Activated naive CD8-positive, alpha-beta T cell treated with anti-CD3 and anti-CD28 coated beads for 36 hours (primary cell): ENCODE measurements at places on chromosomes 12 and 14.

GRCh38 chr12:15882118-15882971 lies at the start of gene STRAP:
Gene STRAP, plus strand, starts transcription at chr12:15882387. Its CDS starts 321 bp downstream, at chr12:15882708.
- DNase-seq: peak; percentile 95
- peaks cover 40% of the 10 kb centered on the region for H3K4me1 ChIP-seq
- peaks cover 3% of the 10 kb centered on the region for H3K27me3 ChIP-seq
- H3K27ac ChIP-seq: peak within 1 kb of the TSS; percentile 98

- no peaks in the 10 kb centered on the region for H3K36me3 ChIP-seq
- no peaks in the 10 kb centered on the region for H3K27me3 ChIP-seq
- H3K4me3 ChIP-seq: no peak overlapping the region
- DNase-seq: no peak
- no peaks in the 10 kb centered on the region for H3K4me1 ChIP-seq
- no peak overlapping the region for H3K27ac ChIP-seq
These were observed 13.3 kb upstream of the TMCC3 start for GRCh38 chr12:94663702-94664101.

- H3K36me3 ChIP-seq: peaks cover 33% of the 10 kb centered on the region
- no peak overlapping the region for H3K27ac ChIP-seq
- DNase-seq: no peak
- no peaks in the 10 kb centered on the region for H3K27me3 ChIP-seq
- H3K4me3 ChIP-seq: no peak overlapping the region
- H3K4me1 ChIP-seq: peaks cover 45% of the 10 kb centered on the region
These were observed 105.7 kb upstream of the PLEKHG7 start for GRCh38 chr12:92597118-92597517.

DNA sequence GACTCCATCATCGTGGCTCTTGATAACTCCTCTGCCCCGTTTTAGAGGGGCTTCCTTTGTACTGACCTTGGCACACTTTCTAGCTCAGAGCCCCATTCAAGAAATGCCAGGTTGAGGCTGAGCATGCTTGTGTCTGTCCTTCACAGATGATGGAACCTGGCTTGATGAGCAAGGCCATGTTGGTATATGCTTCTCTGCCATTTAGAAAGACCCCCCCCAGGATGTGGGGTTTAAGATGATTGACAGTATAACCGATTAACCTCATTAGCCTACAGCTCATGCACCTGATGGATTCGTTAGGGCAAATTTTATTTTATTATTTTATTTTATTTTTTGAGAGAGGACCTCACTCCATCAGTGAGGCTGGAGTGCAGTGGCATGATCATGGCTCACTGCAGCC lies 21.0 kb downstream of the BATF start:
- peak overlapping the region; percentile 61 for H3K4me3 ChIP-seq
- peak overlapping the region; percentile 98 for H3K27ac ChIP-seq
- H3K4me1 ChIP-seq: peaks cover 58% of the 10 kb centered on the region
- peaks cover 43% of the 10 kb centered on the region for H3K36me3 ChIP-seq

- H3K4me3 ChIP-seq: no peak overlapping the region
- no peaks in the 10 kb centered on the region for H3K4me1 ChIP-seq
- DNase-seq: no peak
- no peaks in the 10 kb centered on the region for H3K27me3 ChIP-seq
These were observed 15.4 kb upstream of the TMEM120B start for GRCh38 chr12:121697093-121697698.

- H3K4me1 ChIP-seq: peaks cover 20% of the 10 kb centered on the region
- H3K36me3 ChIP-seq: peaks cover 2% of the 10 kb centered on the region
- peak overlapping the region; percentile 79 for H3K4me3 ChIP-seq
- H3K27me3 ChIP-seq: no peaks in the 10 kb centered on the region
These were observed 1.0 kb upstream of the CLIP1 start for GRCh38 chr12:122423258-122424165.

- no peaks in the 10 kb centered on the region for H3K4me1 ChIP-seq
- no peak for DNase-seq
- no peaks in the 10 kb centered on the region for H3K36me3 ChIP-seq
- no peak overlapping the region for H3K4me3 ChIP-seq
These were observed 139.9 kb upstream of the C14orf180 start for GRCh38 chr14:104439625-104440024.

DNA sequence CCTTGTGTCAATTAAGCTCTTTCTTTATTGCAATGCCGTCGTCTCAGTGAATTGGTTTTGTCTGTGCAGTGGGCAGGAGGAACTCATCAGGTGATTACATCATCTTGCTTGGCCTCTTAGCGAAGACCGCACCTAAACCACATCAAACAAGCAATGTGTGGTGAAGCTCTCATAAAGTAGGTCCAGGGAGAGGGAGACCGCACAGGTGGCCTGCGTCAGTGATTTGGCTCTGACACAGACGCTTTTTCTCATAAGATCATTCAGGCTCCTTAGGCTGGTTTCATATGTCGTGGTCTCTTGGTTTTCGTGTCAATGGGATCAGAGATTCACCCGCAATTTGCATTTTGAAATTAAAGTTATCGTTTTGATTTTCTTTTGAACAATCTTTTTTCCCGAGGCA lies 6.7 kb upstream of the TESC start:
- no peak overlapping the region for H3K4me3 ChIP-seq

DNA sequence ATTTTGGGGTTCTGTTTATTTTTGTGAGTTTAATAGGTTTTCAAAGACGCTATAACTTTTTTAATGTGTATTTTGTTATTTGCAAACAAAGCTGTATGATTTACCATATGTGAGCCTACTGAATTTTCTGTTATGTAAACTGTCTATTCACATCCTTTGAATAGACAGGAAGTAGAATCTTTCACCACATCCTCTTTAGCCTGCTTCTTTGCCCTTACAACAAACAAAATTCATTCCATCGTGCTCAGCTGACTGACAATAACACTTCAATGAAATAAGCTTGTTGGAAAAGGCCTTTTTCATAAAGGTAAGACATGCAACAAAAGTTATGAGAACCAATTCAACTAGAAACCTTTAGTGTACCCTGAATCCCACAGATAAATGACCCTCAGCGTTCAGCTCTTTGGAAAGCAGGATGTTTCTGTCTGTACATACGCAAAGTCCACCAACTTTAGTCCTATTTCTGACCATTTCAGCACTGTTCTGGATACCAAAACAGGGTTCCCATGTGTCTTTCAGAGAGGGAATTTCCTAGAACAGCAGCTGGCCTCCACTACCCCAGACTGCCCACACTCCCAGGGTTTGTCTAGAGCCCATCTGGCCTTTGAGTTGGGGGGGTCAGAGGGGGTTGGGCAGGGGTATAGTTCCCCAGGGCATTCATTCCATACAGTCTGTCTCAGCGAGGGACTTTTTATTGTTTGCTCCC lies 71.3 kb downstream of the DUSP6 start:
- no peaks in the 10 kb centered on the region for H3K36me3 ChIP-seq
- no peaks in the 10 kb centered on the region for H3K27me3 ChIP-seq
- H3K4me3 ChIP-seq: no peak overlapping the region
- no peak overlapping the region for H3K27ac ChIP-seq
- H3K4me1 ChIP-seq: peaks cover 19% of the 10 kb centered on the region

DNA sequence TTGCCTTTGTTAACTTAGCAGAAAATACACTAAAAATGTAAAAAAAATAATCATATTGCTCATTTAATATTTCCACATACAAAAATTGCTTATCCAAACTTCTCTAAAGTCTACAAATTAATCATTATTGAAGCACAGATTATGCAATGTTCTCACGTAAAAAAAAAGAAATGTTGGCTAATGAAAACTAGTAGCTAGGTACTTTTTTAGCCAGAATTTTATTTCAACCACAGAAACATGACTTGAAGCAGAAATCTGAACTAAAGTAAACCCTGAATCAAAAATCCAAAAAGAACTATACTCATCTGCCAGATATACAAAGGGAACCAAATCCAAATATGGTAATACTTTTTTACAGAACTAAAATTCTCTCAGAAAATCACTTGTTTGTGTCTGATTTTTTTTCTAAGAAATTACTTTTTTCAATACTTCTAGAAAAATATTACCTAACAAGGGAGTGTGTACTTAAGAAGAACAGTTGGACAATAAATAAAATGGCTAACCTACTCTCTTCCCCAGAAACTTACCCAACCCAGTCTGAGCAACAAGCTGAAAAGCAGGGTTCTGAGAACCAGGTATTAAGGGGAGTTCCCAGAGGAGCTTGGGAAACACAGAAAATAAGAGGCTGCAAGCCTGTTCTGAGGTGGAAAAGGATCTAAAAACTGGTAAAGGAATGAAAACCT lies 78.4 kb upstream of the RAP1B start:
- H3K4me3 ChIP-seq: no peak overlapping the region
- peaks cover 2% of the 10 kb centered on the region for H3K36me3 ChIP-seq
- DNase-seq: no peak
- no peaks in the 10 kb centered on the region for H3K27me3 ChIP-seq
- H3K27ac ChIP-seq: no peak overlapping the region
- peaks cover 31% of the 10 kb centered on the region for H3K4me1 ChIP-seq

DNA sequence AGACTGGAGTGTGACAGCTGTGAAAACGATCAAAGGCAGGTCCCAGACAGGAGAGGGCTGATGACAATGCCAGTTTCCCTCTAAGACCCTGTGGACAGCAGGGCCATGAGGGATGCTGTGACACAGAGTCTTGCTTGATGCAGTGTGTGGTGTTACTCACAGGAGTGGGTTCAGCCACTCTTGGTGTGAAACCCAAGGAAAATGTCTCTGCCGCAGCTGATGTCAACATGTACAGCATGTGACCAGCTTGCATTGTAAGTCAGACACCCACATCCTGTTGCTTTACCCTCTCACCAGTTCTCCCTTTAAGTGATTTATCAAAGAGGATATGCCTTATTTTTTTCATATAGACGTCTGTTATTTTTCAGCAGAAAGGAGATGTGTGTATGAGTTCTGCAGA lies 268.6 kb downstream of the BTG1 start:
- H3K36me3 ChIP-seq: peaks cover 37% of the 10 kb centered on the region
- peaks cover 53% of the 10 kb centered on the region for H3K4me1 ChIP-seq
- H3K27me3 ChIP-seq: no peaks in the 10 kb centered on the region
- DNase-seq: peak; percentile 76

- no peak overlapping the region for H3K4me3 ChIP-seq
- no peak overlapping the region for H3K27ac ChIP-seq
- no peak for DNase-seq
- H3K36me3 ChIP-seq: peaks cover 4% of the 10 kb centered on the region
These were observed 33.7 kb downstream of the CKB start for GRCh38 chr14:103488960-103489359.

- DNase-seq: peak; percentile 7
- no peaks in the 10 kb centered on the region for H3K27me3 ChIP-seq
- peaks cover 56% of the 10 kb centered on the region for H3K4me1 ChIP-seq
- peak overlapping the region; percentile 95 for H3K27ac ChIP-seq
- peak overlapping the region; percentile 95 for H3K4me3 ChIP-seq
These were observed 513 bp downstream of the CCNK start for GRCh38 chr14:99481745-99482099.

GRCh38 chr12:27305673-27306456 lies 26.8 kb upstream of the BMAL2 start:
- peaks cover 12% of the 10 kb centered on the region for H3K4me1 ChIP-seq
- no peak overlapping the region for H3K27ac ChIP-seq
- peaks cover 5% of the 10 kb centered on the region for H3K36me3 ChIP-seq
- no peak for DNase-seq
- H3K27me3 ChIP-seq: no peaks in the 10 kb centered on the region
- no peak overlapping the region for H3K4me3 ChIP-seq

GRCh38 chr12:76866726-76867125 lies 12.1 kb downstream of the CSRP2 start:
- H3K36me3 ChIP-seq: peaks cover 1% of the 10 kb centered on the region
- DNase-seq: no peak
- peaks cover 3% of the 10 kb centered on the region for H3K4me1 ChIP-seq
- H3K27me3 ChIP-seq: peaks cover 35% of the 10 kb centered on the region

DNA sequence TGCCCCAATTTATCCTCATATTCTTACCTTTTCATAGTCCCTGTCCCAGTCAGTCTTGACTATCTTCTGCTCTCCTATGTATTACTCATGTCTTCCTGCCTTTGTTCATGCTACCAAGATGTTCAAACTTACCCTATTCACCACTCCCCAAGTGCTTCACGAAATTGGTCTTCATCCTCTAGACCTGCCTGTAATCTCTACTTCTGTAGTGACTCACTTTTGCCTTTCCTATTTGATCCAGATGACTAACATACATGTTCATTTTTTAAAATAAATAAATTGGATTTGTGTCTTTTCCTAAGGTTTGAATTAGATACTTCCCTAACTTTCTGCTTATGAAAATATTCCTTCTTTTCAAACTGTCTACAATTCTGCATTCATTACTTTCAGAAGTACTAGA lies 107.7 kb upstream of the PPM1H start:
- no peak for DNase-seq
- H3K27ac ChIP-seq: no peak overlapping the region
- peaks cover 3% of the 10 kb centered on the region for H3K27me3 ChIP-seq
- H3K4me3 ChIP-seq: no peak overlapping the region

DNA sequence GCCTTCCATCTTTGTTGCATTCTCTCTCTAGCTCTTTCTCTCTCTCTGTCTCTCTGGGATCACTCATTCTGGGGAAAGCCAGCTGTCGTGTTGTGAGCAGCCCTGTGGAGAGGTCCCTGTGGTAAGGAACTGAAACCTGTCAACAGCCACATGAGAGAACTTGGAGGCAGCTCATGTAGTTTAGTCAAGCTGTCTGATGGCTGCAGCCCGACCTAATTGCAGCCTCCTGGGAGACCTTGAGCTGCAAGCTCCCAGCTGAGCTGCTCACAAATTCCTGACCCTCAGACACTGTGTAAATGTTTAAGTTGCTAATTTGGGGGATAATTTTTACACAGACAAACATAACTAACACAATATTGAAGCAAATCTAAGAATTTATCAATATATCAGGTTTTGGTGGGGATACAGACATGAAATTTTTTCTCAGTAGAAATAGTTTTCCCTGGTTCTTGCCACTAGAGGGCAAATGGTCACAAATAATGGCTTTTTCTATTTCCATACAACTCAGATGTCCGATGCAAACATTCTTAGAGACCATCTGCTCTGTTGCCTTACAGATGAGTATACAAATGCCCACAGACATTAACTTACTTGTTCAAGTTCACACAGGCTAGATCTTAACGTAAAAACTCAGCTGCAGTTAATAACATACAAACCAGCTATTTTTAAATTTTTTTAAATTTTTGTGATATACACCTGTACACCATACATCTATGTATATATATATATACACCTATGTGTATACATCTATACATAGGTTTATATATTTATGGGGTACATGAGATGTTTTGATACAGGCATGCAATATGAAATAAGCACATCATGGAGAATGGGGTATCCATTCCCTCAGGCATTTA lies 15.5 kb upstream of the KRR1 start:
- peaks cover 4% of the 10 kb centered on the region for H3K4me1 ChIP-seq
- DNase-seq: peak; percentile 29
- H3K27ac ChIP-seq: no peak overlapping the region
- no peak overlapping the region for H3K4me3 ChIP-seq
- peaks cover 47% of the 10 kb centered on the region for H3K27me3 ChIP-seq
